ENCODE measurements at places on chromosomes 6 and 20.

DNA sequence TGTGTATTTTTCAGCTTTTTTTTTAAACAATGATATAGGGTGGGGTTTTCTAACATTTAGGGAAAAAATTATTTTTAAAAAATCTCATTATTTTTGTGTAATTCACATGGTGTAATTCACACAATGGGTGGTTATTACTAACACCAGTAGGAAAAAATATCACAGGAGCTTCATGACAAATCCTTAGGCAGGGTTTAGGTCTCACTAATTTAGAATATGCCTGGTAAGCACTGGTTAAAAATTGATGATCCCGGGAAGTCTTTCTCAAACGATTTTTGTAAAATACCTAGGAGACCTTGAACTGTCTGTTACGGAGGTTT is 29.5 kb upstream of the ZNF217 start:
- no peak for DNase-seq

- no peak for DNase-seq
These were observed 17.0 kb upstream of the RNF146 start for GRCh38 chr6:127249621-127250020.

DNA sequence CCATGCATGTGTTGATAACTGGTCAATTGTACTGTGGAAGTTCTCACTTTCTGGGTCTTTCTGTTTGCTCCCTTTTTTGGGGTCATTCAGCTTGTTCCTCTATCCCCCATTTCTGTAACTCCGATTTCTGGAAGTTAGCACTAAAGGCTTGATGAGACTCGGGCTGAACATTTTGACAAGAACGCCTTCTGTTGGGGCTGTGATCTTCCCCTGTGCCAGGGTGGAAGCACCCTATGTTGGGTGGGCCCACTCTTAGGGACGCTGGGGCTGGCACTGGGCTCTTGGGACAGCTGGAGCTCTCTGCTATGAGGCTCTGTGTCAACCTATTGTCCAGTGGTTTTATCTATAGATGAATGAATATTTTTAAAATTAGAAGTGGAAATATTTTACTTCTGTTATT is 60.1 kb upstream of the FRMD1 start:
- no peak for DNase-seq

DNA sequence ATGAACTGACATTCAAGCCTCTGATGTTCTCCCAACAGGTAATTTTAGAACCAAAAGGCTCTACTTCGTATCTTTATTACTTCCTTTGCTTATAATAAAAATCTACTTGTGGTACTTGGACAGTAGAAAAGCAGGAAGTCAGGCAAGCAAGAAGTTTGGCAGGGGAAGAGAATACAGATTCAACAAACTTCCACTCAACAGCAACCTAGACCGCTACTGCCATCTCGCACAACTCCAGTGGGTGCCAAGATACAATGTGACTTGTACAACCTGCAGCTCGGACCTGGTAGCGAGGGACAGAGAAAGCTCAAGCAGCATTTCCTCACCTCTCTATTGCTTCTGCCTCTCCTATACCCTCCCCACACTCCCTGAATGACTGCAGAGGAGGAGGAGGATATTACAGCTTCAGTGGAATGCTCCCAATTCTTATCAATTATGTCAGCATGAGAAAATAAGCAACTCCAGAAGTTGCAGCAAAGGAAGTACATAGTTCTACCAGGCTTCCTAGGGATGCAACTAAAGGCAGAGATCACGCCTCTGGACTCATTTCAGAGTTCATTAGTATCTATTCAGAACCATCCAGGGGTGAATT is 76.5 kb downstream of the MBOAT1 start:
- no peak for DNase-seq

DNA sequence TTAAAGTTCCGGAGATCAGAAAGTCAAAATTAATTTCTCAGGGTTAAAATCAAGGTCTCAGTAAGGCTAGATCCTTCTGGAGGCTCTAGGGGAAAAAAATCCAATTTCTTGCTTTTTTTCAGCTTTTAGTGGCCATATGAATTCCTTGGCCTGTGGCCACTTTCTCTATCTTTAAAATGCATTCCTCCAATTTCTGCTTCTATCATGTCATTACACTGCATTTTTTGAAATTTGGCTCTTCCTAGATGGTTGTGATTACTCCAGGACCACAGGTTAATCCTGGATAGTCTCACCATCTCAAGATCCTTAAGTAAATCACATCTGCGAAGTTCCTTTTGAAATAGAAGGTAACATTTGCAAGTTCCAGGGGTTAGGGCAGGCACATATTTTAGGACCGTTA is 1294.9 kb upstream of the CITED2 start:
- DNase-seq, result no peak

GRCh38 chr6:3798055-3798919 is 46.8 kb upstream of the PXDC1 start:
- DNase-seq, result no peak

GRCh38 chr6:26404546-26404945 is 2.5 kb downstream of the BTN3A1 start:
- no peak for DNase-seq

- no peak for DNase-seq
These were observed 77.4 kb upstream of the TCF21 start for GRCh38 chr6:133811557-133811956.

DNA sequence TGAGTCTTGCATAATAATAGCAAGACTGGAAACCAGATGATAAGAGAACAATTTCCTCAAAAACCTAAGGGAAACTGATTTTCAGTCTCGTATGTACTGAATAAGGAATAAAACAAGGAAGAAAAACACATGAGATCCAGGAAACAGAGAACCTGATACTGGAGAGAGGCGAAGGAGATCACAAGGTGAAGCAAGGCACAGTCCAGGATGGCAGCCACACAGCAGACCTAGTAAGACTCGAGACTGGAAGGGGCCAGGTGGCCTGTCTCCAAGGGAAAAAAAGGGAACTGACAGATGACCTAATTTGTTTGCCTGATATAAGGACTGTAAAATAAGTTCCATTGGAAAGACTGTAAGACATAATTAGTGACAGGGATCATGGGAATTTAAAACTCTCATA is 71.1 kb downstream of the TASP1 start:
- DNase-seq, result no peak

DNA sequence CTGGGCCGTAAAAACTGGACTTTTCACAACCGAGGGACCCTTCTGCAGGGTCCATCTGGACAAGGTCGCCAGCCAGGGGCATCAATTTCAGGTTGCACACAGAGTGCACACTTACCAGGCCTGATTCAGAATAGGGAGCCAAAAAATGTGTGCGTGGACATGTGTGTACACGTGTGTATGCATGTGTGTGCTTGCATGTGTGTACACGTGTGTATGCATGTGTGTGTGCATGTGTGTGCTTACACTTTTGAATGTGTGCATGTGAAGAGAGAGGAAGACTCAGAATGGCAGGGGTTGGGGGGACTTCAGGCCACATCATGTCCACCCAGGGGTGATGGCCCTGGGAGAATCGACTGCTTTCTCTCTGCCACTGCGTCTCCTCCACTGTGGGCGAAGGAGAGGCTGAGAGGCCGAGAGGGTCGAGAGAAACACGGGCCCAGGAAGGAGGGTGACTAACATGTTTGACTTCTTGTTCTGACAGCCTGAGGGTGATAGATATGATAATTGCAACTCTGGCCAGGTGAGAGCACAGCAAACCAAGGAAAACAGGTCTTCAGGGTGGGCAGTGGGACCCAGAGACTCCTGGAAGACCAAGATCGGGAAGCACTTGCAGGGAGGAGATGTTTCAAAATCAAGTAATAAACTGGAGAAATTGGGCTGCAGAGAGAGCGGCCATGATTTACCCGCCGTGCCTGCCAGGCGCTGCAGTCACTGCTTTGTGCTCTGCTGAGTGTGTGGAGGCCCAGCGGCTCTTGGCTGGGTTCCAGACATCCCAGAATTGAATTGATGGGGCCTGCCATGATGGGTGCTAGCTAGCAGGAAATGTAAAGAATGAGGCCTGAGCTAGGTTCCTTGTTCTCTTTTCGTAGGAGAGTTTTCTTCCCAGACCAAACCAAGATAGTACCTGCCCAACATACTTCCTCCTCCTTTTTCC is 310.8 kb downstream of the QKI start:
- no peak for DNase-seq

DNA sequence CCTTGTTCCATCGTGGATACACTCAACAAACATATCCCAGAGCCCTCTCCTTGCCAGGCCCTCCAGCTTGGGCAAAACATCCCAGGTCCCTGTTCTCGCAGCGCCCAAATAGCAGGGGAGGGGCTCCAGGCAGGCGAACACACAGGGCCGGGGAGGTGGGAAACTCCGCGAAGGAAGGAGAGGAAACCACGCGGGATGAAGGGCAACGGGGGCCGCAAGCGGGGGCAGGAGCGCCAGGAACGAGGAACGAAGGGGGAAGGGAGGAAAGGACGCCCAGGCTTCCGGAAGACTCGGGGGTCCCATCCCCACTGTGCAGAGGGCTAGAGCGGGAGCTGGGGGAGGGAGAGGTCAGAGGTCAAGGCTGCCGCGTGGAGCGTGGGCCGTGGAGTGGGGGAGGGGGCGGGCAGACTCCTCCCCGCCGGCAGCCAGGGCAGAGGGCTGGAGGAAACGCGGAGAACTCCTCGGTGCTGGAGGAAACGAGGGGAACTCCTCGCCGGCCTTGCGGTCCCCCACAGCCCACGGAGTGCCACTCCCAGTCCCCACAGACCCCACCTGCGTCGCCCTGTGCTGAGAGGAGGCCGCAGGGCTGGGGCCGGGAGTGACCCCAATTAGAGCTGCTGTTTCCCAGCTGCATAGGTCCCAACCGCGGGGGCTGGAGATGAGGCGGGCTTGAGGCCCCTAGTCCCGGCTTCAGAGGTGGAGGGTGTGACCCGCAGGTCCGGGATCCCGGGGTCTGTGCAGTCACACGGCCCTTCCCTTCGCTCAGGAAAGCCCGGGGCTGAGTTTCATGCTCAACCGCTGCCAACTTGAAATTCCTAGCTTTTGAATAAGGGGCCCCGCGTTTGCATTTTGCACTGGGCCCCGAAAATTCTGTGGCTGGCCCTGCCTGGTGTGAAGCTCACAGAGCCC is 1.2 kb upstream of the RBM38 start:
- DNase-seq, result no peak

DNA sequence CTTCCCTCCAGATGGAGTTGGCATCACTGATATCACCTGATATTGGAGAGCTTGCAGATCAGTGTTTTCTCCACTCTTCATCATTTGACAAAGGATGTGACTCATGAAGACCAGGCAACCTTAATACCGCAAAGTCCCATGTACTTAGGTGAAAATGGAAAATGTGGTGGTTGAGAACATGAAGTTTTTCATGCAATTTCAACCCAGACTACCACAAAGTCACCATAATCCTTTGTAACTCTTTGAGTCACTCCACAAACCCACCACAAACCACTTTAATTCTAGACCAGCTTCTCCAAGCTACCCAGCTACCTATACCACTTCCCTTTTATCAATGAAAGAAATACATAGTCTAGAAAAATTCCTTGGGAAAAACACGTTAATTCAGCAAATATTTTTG is 7.1 kb downstream of the NHLRC1 start:
- no peak for DNase-seq

GRCh38 chr6:80144753-80145315 is 38.4 kb downstream of the BCKDHB start:
- DNase-seq, result no peak

GRCh38 chr6:43216200-43216599 is 13.1 kb downstream of the DNPH1 start:
- no peak for DNase-seq

DNA sequence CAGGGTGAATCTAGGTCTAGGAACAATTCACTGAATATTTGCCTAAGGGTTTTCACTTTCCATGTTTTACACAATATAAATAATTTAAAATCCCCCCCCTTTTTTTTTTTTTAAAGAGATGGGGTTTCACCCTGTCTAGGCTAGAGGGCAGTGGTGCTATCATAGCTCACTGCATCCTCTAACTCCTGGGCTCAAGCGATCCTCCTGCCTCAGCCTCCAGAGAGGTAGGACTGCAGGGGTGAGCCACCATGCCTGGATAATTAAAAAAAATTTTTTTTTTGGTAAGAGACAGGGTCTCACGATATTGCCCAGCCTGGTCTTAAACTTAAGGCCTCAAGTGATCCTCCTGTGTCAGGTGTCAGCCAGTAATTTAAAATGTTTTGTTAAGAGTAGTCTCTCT is 17.8 kb downstream of the QKI start:
- no peak for DNase-seq

- DNase-seq, result peak; percentile 5
These were observed 19.4 kb upstream of the RCAN2 start for GRCh38 chr6:46510651-46511050.

- no peak for DNase-seq
These were observed 964.7 kb upstream of the FLRT3 start for GRCh38 chr20:15302075-15302474.

DNA sequence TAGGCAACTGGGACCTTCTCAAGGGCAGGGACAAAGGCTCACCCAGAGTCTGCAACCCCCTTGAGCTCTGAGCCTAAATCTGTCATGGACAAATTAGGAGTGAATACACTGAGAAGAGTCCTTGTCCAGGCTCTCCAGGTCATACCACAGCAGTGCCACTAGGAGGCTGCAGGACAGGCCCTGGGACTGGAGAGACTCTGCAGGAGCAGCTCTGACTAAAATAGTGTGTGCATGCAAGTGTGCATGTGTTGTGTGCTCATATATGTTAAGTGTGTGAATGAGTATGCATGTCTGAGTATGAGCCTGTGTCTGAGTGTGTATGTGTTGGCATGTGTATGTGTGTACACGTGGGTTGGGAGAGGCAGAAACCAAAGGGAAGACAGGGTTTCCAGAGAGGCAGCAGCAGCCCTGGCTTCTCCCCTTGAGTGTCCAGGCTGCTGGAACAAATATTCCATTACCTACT is 27.1 kb downstream of the MRPL14 start:
- no peak for DNase-seq

GRCh38 chr20:64091340-64091739 is 7.1 kb upstream of the LKAAEAR1 start:
- no peak for DNase-seq

DNA sequence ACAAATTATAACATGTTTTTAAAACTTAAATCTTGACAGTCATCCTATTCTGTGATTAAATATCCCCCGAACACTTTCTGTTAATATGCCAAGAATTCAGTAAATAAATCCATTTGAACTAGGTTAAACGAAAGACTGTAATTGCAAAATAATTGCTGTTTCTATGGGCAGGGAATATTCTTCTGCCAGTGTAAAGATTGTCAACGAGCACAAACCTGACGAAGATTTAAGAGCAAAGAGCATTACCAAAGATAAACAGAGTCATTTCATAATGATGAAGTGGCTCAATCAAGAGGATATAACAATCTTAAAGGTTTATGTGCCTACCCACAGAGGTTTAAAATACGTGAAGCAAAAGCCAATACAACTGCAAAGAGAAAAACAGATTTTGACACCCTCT is 76.3 kb upstream of the ADGRG6 start:
- DNase-seq, result no peak

DNA sequence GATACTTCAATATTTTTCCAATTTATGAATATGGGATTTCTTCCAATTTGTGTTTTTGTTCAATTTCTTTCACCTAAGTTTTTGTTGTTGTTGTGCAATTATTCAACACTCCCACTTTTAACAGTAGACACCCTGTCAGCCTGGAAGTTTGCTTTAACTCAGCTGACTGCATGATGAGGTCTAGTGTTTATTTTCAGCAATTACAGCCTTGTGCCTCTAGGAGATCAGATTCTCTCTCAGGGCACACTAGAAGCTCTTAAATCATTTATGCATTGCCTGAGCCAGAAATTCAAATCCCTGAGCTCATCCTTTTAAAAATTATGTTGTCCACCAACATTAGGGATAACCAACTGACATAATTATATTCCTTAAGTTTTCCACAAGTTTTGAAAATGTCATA is 85.7 kb downstream of the MRAP2 start:
- no peak for DNase-seq
